ENCODE measurements at places on chromosomes 2 and 18. TPM values are rescaled to one million over a fixed set of nuclear protein-coding genes. Genes with fewer than 3 reads are reported as not detected.

Gene PRADC1
- 19.4 TPM for polyA plus RNA-seq

Gene DSG1
- not detected for polyA plus RNA-seq

GRCh38 chr2:234373481-234374149, 123.3 kb downstream of the ARL4C start:
- DNase-seq = no peak

- DNase-seq = no peak
These were observed 39.5 kb upstream of the TFPI start for GRCh38 chr2:187593697-187594096.

DNA sequence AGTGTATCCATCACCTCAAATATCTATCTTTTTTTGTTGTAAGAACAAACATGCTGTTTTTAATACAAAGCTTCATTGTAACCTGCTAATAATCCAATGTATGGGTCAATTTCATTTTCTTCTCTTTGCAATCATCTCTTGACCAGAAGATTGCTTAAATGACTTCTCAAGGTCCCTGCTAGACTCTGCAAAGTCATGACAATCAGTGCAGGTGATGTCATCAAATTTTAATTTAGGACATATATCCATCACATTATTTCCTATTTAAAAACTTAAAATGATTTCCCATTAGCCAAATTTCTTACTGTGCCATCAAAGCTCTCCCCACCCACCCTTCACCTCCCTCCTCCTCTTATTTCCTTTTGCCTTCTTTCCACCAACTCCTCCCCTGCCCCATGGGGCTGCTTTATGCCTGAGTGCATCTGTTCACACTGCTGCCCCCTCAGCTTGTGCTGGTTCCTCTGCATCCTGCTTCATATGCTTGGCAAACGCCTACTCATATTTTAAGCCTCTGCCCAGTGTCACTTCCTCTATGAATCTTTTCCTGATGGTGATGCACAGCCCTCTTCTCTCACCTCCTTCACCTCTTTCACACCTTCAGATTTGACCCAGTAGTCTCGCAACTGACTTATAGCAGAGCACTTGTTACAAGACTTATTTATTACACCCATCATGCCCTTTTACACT, 20.3 kb downstream of the PLEK start:
- no peak for DNase-seq

GRCh38 chr2:241763551-241764274, 12.9 kb upstream of the GAL3ST2 start:
- no peak for DNase-seq

- DNase-seq = no peak
These were observed 2.5 kb upstream of the SERPINE2 start for GRCh38 chr2:224041554-224041953.

GRCh38 chr18:79387214-79387613, 8.5 kb upstream of the NFATC1 start:
- no peak for DNase-seq
